Cortex of kidney (tissue), 1 donor: ENCODE measurements at places on chromosomes 7 and 10.

DNA sequence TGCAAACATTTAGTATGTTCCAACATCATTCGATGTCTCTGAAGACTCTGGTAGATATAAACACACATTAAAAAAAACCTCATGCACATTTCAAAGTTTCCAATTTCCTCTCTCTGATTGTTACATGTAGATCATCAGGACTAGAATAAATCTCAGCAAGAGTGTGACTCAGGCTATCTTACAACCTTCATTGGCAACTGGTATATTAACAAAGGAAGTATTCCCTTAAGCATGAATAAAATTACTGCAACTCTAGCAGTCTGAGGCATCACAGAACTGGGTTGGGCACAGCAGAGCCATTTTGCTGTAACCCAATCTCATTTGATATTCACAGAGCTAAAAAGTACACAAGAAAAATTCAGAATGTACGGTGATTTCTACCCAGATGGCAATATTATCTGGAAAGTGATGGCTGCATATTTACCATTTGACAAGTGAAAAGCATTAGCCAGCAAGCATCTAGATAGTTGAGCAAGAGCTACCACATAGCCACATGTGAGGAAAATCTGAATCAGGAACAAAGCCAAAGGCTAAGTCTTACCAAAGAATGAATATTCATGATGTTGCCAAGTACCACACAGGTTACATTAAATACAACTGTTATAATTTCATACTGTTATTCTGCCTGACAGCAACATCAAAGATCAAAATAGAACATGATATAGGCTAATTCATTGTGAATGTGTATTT is 232.2 kb downstream of the CRPPA start:
- DNase-seq: no peak

DNA sequence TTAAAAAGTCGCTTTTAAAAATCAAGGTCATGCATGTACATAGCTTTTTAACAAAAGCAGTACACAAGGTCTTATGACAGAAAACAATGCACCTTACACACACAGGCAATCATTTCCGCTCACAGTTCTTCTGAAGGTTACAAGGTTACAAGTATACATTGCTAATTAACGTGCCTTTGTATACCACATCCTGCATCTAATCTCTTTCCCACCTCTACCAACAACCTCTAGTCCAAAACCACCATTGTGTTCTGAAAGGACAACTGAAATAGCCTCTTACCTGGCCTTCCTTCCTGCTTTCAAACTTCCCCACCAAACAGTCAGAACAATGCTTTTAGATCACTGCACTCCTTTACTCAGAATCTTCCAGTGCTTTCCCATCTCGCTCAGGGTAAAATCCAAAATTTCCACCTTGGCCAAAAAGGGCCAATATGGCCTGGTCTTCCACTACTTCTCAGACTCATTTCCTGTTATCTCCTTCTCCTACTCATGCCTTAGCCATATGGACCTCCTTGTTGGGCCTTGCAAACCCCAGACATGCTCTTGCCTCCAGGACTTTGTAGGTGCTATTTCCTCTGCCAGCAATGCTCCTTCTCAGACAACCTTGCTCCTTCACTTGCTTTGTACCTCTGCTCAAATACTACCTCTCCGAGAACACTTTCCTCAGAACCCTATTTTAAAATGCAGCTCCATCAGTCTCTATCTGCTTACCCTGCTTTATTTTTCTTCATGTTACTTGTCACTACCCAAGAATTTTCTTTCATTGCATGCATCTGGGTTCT is 205.4 kb downstream of the DNAJC1 start:
- DNase-seq: no peak

- no peak for DNase-seq
These were observed 9.5 kb upstream of the BTBD16 start for GRCh38 chr10:122261584-122261983.

DNA sequence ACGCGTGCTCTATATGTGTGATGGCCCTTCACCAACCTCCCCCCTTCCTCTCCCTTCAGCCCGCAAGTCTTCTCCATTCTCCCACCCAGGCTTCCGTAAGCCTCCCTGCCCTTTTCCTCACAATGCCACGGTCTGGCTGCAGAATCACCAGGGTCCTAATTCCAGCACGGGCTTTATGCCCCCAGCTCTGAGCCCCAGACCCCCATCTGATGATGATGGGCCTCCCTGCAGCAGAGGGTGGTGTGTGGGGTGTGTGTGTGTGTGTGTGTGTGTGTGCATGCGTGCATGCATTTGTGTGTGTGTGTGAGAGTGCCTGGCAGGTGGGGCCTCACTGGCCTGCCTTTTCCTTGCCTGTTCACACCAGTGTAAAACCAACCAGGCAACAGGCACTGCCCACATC is 109.9 kb downstream of the OAT start:
- DNase-seq: no peak

GRCh38 chr7:155488483-155489127 is 30.7 kb downstream of the EN2 start:
- DNase-seq: no peak

DNA sequence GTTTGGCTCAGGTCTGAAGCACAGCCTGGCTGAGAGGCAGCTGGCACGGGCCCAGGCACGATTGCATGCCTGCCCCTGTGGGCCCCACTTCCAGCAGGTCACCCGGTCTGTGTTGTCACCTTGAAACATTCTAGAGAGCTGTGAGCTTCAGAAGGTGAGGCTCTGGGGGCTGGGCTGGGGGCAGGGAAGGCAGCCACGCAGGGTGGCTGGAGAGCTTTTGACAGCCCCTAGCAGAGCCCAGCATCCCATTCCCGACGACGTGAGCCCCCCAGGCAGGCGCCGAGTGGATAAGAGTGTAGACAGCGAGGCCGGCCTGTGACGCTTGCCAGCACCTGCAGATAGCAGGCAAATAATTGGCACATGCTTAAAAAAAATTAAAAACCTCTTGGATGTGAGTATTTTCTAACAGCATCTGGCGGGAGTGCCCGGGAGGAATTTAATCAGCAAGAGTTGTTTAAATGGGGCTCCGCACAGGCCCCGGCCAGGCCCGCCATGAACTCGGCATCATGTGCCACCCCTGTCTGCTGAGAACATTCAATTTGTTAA is 212.0 kb upstream of the TBX20 start:
- no peak for DNase-seq

- no peak for DNase-seq
These were observed 4.1 kb downstream of the KLF6 start for GRCh38 chr10:3780771-3781467.

GRCh38 chr10:87674943-87675342 is 15.3 kb downstream of the PAPSS2 start:
- no peak for DNase-seq

DNA sequence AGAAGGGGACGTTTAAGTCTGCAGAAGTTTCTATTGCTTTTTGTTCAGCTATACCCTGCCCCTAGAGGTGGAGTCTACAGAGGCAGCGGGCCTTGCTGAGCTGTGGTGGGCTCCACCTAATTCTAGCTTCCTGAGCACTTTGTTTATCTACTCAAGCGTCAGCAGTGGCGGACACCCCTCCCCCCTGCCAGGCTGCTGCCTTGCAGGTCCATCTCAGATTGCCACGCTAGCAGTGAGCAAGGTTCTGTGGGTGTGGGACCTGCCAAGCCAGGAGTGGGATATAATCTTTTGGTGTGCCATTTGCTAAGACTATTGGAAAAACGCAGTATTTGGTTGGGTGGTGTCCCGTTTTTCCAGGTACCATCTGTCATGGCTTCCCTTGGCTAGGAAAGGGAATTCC is 147.3 kb upstream of the PRPS1L1 start:
- no peak for DNase-seq

GRCh38 chr7:95018021-95018420 is 110.6 kb downstream of the PPP1R9A start:
- no peak for DNase-seq

- no peak for DNase-seq
These were observed 103.9 kb downstream of the GATA3 start for GRCh38 chr10:8158193-8159071.

DNA sequence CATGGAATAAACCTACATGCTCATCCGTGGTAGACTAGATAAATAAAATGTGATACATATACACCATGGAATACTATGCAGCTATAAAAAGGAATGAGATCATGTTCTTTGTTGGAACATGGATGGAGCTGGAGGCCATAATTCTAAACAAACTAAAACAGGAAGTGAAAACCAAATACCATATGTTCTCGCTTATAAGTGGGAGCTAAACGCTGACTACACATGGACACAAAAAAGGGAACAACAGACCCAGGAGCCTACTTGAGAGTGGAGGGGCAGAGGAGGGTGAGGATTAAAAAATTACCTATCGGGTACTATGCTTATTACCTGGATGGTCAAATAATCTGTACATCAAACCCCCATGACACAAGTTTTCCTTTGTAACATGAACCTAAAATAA is 68.7 kb upstream of the SEC61G start:
- no peak for DNase-seq

DNA sequence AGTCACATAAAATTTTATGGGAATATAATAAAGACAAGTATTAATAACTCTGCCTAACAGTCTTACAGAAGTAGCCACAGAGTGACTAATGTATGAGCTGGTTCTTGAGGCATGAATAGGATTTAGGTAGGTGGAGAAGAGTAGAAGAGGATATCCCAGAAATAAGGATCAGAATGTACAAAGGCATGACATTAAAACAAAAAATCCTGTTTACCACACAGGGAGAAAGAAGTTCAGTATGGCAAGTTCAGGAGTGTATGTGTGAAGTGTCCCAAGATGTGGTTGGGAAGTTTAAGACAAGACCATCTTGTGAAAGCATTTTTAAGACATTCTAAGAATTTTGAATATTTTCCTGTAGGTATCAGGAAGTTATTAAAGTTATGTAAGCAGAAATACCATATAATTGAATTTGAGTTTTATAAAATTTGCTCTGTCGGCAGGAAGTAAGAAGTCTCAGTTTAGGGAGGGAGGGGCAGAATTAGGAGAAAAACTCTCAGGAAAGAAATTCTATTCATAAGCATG is 64.7 kb upstream of the CAV2 start:
- DNase-seq: no peak

DNA sequence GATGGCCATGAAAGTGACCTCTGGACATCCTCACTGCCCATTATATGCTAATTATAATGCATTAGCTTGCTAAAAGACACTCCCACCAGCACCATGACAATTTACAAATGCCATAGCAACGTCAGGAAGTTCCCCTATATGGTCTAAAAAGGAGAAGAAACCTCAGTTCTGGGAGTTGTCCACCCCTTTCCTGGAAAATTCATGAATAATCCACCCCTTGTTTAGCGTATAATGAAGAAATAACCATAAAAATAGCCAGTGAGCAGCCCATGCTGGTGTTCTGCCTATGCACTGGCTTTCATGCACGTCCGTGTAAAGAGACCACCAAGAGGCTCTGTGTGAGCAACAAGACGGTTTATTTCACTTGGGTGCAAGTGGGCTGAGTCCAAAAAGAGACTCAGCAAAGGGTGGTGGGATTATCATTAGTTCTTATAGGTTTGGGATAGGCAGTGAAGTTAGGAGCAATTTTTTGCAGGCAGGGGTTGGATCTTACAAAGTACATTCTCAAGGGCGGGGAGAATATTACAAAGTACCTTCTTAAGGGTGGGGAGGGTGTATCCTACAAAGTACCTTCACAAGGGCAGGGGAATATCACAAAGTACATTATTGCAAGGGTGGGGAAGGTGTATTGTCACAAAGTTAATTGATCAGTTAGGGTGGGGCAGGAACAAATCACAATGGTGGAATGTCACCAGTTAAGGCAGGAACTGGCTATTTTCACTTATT is 45.6 kb downstream of the LBX1 start:
- no peak for DNase-seq

DNA sequence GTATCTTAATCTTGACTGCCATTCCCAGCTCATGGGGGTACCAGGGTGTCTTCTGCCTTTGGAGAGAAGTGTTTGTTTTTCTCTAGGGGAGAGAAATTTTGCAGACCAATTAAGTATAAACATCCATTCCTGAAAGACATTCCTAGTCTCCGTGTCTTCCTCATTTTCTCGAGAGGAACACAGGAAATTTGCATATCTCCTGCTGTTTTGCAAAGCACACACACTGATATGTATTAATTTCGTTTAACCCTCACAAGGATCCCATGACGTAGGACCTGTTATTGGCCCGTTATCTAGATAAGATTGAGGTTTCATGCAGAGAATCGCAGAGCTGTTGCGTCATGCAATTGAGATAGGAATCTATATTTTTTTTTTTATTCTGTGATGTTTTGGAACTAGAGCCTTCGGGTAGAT is 944 bp downstream of the RHBDD2 start:
- DNase-seq: no peak

- DNase-seq: no peak
These were observed 2.4 kb downstream of the NKX2-3 start for GRCh38 chr10:99534939-99535763.

- no peak for DNase-seq
These were observed 96.4 kb downstream of the MAGI2 start for GRCh38 chr7:79357101-79357500.

- no peak for DNase-seq
These were observed 972 bp downstream of the ORC5 start for GRCh38 chr7:104206841-104207240.
